ENCODE measurements at places on chromosomes 2 and 18.
A peak's percentile ranks its signal among the peaks of the same experiment; 100 is the strongest.

DNA sequence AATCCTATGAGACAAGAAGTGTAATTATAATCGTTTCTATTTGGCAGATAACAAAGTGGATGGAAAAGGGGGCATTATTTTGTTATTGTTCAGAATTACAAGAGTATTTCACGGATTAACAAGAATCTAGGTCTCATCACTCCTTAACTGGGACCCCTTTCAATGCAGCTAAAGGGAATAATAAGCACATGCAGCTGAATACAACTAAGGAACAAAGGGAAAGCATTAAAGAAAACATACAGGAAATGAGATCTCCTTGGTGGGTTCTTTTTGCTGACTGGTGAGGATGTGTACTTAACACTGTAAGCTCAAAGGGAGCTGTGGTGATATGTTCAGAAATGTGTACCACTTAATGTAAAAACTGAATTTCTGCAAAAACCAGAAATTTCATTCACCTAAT is 140.5 kb upstream of the WDSUB1 start:
- no peak for DNase-seq

DNA sequence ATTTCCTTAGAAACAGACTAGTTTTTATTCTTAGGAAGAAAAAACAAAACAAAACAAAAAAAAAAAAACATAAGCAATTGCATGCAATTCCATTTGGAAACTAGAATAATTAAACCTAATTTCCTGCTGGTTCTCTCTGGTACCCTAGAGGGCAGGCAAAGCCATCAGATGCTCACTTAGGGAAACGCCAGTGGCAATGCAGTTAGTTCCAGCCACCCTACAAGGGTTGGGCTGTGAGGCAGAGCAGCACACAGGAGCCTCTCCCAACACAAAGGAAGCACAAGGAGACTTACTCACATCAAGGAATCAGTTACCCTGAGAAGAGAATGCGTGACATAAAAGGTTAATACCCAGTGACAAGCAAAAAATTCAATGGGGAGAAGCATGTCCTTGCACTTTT is 28.8 kb downstream of the CCDC93 start:
- no peak for DNase-seq

- DNase-seq, result peak; percentile 16
Measured at GRCh38 chr18:77131652-77132368, 773 bp downstream of the MBP start.

DNA sequence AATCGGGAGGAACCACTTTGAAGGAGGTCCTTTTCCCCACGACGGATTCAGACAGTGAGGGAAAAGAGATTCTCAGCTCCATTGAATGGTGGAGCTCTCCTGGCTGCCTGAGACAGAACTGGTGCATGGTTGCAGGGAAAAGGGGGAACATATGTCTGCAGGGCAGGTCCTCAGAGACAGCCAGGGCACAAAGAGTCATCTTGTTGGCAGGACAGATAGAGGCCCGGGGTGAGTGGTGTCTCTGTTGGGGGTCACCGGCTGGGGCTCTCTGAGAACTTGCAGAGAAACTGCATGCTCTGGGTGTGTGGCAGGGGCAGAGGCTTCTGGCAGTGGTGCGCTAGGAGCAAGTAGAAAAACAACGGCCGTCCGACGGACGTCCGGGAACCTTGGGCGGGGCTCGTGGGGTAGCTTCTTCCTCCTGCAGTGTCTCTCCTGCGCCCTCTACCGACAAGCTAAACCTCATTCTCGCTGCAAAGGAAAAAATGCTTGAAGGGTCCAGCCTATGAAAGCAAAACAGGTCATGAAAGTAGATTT is 94.3 kb downstream of the CDCA7 start:
- no peak for DNase-seq

DNA sequence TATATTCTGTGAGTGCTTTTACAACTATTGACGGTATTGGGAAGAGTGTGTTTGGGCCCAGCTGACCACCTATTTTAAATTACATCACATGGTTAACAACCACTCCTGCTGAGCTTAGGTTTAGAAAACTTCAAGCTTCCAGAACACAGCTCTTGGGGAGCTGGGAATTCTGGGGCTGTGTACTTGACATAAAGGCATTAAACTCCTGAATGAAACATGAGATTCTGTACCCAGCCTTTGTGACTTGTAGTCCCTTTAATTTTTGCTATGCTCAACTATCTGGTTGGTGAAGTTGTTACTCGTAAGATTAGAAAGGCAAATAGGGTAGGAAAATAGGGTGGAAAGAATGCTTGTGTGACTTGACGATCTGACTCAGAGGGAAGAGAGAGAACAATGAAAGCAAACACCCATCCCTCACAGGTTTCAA is 66.9 kb downstream of the LTBP1 start:
- DNase-seq, result no peak
